Mammary microvascular endothelial cell (primary cell): ENCODE measurements at places on chromosomes 11 and 22. TPM values are rescaled to one million over a fixed set of nuclear protein-coding genes. Genes with fewer than 3 reads are reported as not detected.

GAL3ST3 gene
- total RNA-seq = not detected in 2 replicates

DGCR6 gene
- 0.10 and 0.27 TPM in 2 replicates for total RNA-seq

ZBTB3 gene
- total RNA-seq = 8.0 and 14.2 TPM in 2 replicates

OR6A2 gene
- total RNA-seq = 0.07 TPM in 1 of 2 replicates, not detected in the other

TTLL8 gene
- total RNA-seq = not detected in 2 replicates

PLA2G6 gene
- 2.5 and 11.9 TPM in 2 replicates for total RNA-seq

VSTM5 gene
- total RNA-seq = not detected in 2 replicates

ASRGL1 gene
- total RNA-seq = 24.5 and 40.0 TPM in 2 replicates

ATP5MG gene
- 56.3 and 64.4 TPM in 2 replicates for total RNA-seq

PRRG4 gene
- total RNA-seq = 0.67 and 0.69 TPM in 2 replicates

KRTAP5-8 gene
- total RNA-seq = not detected in 2 replicates

MS4A3 gene
- total RNA-seq = not detected in 2 replicates

PGM2L1 gene
- total RNA-seq = 7.3 and 7.5 TPM in 2 replicates

PNPLA3 gene
- total RNA-seq = 0.25 and 0.40 TPM in 2 replicates

OR52N4 gene
- total RNA-seq = not detected in 2 replicates

INPP5J gene
- total RNA-seq = not detected in 2 replicates

CARD10 gene
- 35.2 and 36.6 TPM in 2 replicates for total RNA-seq

TESMIN gene
- 2.5 and 5.3 TPM in 2 replicates for total RNA-seq

CRYBB3 gene
- total RNA-seq = not detected in 2 replicates

SPDYC gene
- not detected in 2 replicates for total RNA-seq

GAS2 gene
- 0.59 and 1.8 TPM in 2 replicates for total RNA-seq

GPR83 gene
- not detected in 2 replicates for total RNA-seq

FOLR1 gene
- total RNA-seq = not detected in 2 replicates

TSKU gene
- total RNA-seq = 16.9 and 18.3 TPM in 2 replicates

CECR2 gene
- 0.05 and 0.13 TPM in 2 replicates for total RNA-seq

JAM3 gene
- 47.0 and 52.6 TPM in 2 replicates for total RNA-seq

TMEM132A gene
- 127 and 130 TPM in 2 replicates for total RNA-seq

AMOTL1 gene
- 24.4 and 25.3 TPM in 2 replicates for total RNA-seq

CTNND1 gene
- total RNA-seq = 122 and 129 TPM in 2 replicates

MEI1 gene
- total RNA-seq = 0.54 and 2.2 TPM in 2 replicates

MYRF gene
- total RNA-seq = 2.3 and 4.3 TPM in 2 replicates

LRRC10B gene
- total RNA-seq = not detected in 2 replicates

JAML gene
- not detected in 2 replicates for total RNA-seq

BDNF gene
- 1.0 and 1.1 TPM in 2 replicates for total RNA-seq

SOX10 gene
- total RNA-seq = not detected in 2 replicates

LRRN4CL gene
- 0.05 TPM in 1 of 2 replicates, not detected in the other for total RNA-seq

OR8A1 gene
- not detected in 2 replicates for total RNA-seq

CST6 gene
- total RNA-seq = 0.20 and 0.25 TPM in 2 replicates

BRSK2 gene
- total RNA-seq = not detected in 2 replicates

KCNJ5 gene
- total RNA-seq = not detected in 2 replicates

SH3BP1 gene
- total RNA-seq = 0.59 and 0.93 TPM in 2 replicates

ARHGAP42 gene
- 6.6 and 7.1 TPM in 2 replicates for total RNA-seq

PDGFB gene
- 172 and 190 TPM in 2 replicates for total RNA-seq

TREH gene
- total RNA-seq = not detected in 2 replicates
